ENCODE measurements at places on chromosomes 7 and 10.
A peak's percentile ranks its signal among the peaks of the same experiment; 100 is the strongest.

- no peak for DNase-seq
Observed at GRCh38 chr10:9807846-9808245, 1209.8 kb upstream of the CELF2 start.

- DNase-seq, result no peak
Observed at GRCh38 chr7:128740996-128741395, 1.8 kb downstream of the CALU start.

DNA sequence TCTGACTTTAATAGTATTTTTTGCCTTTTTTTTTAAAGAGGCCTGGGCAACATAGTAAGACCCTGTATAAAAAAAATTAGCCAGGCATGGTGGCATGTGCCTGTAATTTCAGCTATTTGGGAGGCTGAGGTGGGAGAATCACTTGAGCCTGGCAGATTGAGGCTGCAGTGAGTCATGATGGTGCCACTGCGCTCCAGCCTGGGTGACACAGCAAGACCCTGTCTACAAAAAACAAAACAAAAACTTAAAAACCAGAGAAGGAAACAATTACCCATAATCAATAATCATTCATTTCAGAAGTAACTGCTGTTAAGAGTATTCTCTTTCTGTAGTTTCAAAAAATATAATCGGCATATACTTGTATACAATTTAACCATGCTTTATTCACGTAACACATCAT lies 28.0 kb downstream of the VPS26A start:
- no peak for DNase-seq

DNA sequence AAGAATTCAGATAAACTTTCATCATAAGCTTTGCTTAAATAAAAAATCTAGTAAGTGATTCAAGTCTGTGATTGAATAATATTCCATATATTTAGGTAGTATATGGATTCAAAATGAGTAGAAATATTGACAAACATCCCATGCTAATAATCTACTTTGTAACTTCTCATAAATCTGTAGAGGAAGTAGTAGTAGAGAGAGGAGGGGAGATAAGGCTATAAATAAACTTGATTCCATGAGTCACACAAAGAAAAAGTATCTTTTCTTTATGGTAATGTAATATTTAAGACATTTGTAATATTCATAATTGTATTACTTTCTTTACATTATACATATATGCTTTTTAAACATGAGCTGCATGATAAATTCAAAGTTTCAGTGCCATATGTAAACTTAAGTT lies 25.6 kb upstream of the CD36 start:
- no peak for DNase-seq

DNA sequence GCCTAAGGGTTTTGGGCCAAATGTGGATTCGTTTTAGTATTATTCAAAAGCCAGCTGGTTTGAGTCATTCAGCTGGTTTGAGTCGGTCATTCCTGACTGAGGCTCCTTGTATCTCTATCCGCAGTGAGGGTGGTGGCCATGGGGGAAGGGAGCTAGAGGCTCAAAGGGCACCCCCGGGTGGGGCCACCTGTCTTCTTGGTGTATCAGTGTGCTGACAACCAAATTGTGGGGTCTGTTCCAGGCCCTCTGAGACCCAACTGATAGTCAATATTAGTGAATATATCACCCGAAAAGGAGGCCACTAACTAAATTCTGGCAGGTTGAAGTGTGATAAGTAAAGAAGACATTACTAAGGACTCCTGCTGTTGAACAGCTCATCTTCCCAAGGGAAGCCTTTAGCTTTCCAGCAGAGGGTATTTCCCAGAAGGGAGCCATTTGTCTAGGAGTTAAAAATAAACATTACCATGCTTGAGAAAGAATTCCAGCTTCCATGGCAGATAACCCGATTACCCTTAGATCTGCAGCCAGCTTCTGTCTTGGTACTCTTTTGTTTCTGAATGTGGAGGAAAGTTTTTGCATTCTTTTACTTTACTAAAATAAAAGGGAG lies 29.9 kb upstream of the DDX50 start:
- peak; percentile 16 for DNase-seq

- DNase-seq, result no peak
Observed at GRCh38 chr10:132407243-132407746, 10.3 kb downstream of the PWWP2B start.

DNA sequence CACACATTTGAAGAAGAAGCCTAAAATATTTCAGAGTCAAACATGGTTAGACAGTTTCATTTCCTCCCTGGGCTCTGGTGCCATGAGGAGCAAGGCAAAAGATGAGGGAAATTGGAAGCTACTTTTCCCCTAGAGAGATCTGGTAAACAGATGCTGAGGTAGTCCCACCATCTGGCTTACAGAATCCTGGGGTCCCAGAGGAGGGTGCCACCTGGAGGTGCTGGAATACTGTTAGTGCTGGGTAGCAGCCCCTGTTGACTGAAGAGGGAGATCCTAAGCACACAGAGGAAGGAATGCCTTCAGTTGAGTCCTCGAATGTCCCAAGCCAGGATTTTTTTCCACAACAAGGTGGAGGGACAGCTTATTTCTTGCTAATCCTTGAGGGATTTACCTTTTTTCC lies 160.1 kb downstream of the FZD1 start:
- peak; percentile 11 for DNase-seq

- no peak for DNase-seq
Observed at GRCh38 chr7:99112097-99112496, 31.8 kb downstream of the SMURF1 start.

GRCh38 chr7:65448816-65449504 lies 75.3 kb downstream of the ZNF92 start:
- DNase-seq, result no peak

GRCh38 chr7:108244110-108244509 lies 113.9 kb upstream of the LAMB4 start:
- DNase-seq, result no peak

DNA sequence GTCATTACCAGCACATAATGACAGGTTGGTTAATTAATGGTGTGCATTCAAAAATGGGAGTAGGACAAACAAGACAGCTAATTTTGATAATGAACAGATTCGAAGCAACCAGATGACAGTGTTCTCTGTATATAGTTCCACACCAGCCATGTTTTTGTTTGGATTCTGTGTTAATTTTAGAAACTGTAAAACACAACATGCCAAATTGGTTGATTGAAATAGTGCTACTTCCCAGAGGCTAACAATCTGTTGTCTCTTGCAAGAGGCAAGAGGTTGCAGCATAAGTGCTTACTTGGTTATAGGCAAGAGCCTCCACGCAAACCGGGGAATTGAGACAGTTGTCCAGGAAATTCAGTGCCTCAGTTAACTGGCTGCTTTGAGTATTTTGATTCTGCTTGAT lies 170.2 kb upstream of the HABP2 start:
- no peak for DNase-seq

- no peak for DNase-seq
Observed at GRCh38 chr10:117619223-117619622, 76.7 kb downstream of the EMX2 start.

- peak; percentile 56 for DNase-seq
Observed at GRCh38 chr7:75962607-75963380, 31.6 kb downstream of the TMEM120A start.

DNA sequence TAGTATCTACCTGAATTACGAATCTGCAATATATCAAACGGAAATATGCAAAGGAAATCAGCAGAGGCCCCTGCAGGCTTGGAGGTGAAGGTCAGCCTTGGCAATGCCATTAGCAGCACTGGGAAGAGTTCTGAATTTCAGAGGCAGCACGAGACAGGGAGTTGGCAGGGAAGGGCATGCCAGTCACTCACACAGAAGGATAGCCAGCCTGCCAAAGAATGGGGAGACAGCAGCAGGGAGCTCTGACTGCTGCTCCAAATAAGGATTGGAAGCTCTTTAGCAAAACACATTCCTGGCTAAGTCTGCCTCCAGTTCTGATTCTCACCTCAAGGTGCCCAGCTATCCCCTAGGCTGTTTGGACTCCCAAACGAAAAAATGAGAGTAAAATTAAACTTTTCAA lies 188.0 kb downstream of the PDE1C start:
- no peak for DNase-seq

- peak; percentile 15 for DNase-seq
Observed at GRCh38 chr7:67843001-67843565, 846.5 kb downstream of the TYW1 start.

GRCh38 chr7:7576344-7576743 lies 9.7 kb downstream of the MIOS start:
- no peak for DNase-seq

- DNase-seq, result no peak
Observed at GRCh38 chr10:100774876-100775275, 29.5 kb downstream of the PAX2 start.

GRCh38 chr7:133349101-133349500 lies 96.2 kb downstream of the EXOC4 start:
- DNase-seq, result no peak

DNA sequence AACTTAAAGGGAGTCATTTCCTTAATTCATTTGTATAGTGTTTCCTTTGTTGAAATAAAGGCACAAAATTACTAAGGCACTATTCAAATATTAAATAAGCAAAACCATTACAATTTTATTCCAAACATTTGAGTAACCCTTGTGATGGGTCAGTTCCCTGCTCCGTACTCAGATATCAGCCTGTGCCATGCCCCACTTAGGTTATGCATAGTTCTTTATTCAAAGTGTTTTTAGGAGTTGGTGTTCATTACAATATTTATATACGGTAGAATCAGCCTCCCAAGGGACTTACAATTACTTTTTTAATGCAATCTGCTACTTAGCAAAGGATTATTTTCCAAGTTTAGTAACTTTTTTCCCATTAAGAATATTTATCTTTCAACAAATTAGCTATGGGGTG lies 119.3 kb upstream of the SEMA3D start:
- no peak for DNase-seq
